ENCODE measurements at places on chromosomes 5 and 9.

DNA sequence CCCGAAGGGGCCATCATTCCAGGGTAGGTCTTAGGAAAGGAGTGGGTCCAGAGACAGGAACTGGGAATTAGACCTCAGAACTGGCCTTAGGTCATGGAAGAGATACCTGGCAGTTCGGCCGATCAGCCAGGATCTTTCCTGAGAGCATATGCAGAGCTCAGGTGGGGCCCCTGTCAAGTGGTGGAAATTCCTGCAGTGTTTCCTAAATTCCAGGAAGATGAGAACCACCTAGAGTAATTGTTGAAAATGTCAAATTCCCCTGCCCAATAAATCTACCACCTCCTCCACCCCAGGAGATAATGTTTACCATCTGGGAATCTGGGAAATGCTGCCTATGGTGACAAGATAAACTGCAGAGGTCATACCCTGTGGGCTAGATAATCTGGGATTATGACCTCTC lies 14.6 kb downstream of the TMEM171 start:
- no peak for DNase-seq

- no peak for DNase-seq
Observed at GRCh38 chr5:115641948-115642347, 16.1 kb upstream of the TMED7 start.

GRCh38 chr5:119708076-119708790 lies 78.9 kb downstream of the FAM170A start:
- no peak for DNase-seq

- no peak for DNase-seq
Observed at GRCh38 chr9:125694478-125694877, 12.5 kb downstream of the MAPKAP1 start.
